H4 (cell line): ENCODE measurements at places on chromosomes 4 and X.

DNA sequence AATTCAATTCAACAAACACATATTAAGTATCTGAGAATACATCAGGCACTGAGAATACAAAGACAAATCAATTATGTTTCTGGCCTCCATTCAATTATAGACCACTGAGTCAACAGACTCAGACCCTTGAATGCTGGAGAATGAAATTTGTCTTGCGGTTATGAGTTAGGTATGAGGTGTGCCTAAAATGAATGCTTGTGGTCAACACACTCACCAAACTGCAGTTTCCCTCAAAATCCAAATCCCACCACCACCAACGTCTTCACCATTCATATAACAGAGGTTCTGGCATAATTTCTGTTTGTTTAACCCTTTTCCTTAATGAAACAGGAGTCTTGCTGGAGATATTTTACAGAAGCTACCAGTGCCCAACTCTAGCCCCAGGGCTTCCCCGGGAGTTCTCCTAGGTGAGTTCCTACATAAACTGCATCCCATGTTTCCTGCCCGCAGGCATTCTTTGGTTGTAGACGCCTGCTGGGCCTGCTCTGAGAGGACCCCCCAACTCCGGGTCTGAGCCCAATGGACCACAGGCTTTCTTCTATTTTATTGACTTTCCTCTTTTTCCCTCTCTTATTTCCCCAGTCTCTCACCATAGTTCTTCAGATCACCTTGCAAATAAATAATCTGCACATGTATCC, 119.2 kb downstream of the DDX53 start:
- no peak for DNase-seq

GRCh38 chr4:168529257-168529656, 32.4 kb downstream of the PALLD start:
- no peak for DNase-seq

DNA sequence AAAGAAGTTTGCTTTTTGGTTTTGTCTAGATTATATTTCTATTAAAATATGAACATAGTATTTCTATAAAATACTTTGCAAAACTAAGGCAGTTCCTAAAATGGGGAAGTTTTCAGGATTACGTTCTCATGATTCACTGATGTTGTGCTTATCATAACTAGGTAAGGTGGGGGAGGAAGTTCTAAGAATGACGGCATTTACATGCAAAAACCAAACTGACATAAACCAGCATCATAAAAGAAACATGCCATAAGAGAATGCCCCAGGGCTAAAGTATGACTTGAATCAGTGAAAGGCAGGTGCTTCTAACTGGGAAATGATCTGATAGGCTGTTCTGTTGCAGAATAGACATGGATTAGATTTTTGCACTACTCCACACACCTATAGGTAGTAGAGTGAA, 204.7 kb upstream of the JADE1 start:
- DNase-seq: no peak

DNA sequence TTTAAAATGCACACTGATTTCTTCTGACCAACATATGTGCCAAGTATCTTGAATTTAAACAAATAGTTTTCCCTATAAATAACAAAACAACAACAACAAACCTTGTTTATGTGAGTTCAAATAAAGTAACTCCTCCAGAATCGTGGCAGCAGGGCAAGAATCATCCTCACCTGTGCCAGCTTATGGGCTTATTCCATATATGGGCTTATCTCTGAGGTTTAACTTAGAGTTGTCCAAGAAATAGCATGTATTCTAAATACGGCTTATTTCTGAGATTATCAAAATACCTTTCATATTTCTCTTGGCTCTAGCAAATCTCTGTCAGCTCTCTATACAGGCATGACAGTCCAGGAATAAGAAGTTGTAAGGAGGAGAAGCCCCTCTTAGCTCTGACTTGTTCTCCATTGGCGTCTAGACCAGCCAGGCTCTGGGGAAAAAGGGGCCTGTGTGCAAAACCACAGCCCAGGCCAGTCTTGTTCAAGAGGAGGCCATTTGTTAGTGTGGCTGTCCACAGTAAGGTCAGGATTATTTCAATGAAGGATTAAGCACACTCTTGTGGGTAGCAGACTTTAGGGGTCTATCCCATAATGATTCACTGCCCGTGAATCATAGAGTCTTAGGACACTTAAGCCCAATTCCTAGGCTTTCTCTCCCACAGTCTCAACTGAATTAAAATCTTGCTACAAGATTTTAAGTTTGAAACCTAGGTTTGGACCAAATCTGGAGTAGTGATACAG, 63.2 kb downstream of the FRAS1 start:
- DNase-seq: no peak

DNA sequence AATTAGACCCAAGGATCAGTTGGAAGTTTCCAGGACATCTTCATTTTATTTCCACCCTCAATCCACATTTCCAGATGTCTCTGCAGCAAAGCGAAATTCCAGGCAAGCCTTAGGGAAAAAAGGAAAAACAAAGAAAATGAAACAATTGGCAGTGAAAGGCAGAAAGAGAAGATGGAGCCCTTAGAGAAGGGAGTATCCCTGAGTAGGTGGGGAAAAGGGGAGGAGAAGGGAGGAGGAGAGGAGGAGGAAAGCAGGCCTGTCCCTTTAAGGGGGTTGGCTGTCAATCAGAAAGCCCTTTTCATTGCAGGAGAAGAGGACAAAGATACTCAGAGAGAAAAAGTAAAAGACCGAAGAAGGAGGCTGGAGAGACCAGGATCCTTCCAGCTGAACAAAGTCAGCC, at the start of gene PLP1:
Gene PLP1, plus strand, starts transcription at position 295 of the 400 bp plus-strand sequence. CDS start 156 bp downstream, outside the sequence.
- DNase-seq: no peak

DNA sequence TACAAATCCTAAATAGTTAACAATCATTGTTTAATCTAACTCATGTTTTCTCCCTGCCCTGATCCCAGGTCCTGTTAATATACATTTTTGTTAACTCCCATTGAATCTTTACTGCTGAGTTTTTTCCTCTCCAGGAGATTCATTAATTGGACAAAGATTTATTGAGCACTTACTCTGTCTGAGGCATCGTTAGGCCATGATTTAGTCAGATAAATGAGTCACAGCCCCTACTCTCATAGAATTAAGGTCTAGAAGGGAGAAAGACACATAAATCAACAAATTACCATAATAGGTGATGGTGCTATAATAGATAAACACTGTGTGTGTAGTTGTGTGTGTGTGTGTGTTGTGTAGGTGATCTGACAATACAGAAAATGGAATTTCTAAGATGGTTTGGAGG, 112.5 kb downstream of the MAPK10 start:
- DNase-seq: no peak

DNA sequence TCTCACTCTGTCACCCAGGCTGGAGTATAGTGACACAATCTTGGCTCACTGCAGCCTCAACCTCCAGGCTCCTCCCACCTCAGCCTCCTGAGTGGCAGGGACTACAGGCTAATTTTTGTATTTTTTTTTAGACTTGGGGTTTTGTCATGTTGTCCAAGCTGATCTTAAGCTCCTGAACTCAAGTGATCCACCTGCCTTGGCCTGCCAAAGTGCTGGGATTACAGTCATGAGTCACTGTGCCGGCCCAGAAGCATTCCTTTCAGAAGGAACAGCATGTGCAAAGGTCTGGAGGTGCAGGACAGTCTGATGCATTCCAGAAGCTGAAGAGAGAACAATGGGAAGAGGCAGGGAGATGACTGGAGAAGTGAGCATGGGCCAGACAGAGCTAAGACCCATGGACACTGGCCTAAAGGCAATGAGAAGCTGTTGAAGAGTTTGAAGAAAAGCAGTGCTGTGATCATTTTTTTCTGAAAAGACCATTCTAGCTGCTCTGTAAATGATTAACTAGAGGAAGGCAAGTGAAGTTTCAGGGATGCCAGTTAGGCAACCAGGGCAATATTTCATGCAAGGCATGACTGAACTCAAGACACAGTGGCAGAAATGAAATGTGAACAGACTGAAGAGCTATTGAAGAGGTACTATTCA, 43.2 kb downstream of the MANBA start:
- DNase-seq: no peak

GRCh38 chr4:68141852-68142251, 12.2 kb upstream of the TMPRSS11F start:
- DNase-seq: no peak

GRCh38 chr4:8391972-8392371, 48.6 kb downstream of the ACOX3 start:
- no peak for DNase-seq

DNA sequence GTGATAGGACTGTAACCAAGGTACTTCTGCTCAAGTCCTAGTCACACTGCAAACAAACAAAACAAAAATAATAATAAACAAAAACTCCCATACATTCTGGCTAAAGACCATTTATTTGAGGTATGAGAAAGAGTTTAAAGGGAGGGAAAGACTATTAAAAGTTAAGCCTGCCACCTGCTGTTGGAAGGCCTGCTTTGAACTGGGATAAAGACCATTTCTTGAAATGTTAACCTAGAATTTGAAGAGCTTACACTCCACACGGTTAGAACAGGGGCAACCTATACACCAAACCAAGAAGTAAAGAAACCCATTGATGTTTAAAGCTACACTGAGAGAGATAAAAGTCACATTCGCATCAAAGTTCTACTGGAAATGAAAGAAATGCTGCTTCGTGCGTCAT, 548.7 kb upstream of the DIPK2B start:
- DNase-seq: peak; percentile 28

DNA sequence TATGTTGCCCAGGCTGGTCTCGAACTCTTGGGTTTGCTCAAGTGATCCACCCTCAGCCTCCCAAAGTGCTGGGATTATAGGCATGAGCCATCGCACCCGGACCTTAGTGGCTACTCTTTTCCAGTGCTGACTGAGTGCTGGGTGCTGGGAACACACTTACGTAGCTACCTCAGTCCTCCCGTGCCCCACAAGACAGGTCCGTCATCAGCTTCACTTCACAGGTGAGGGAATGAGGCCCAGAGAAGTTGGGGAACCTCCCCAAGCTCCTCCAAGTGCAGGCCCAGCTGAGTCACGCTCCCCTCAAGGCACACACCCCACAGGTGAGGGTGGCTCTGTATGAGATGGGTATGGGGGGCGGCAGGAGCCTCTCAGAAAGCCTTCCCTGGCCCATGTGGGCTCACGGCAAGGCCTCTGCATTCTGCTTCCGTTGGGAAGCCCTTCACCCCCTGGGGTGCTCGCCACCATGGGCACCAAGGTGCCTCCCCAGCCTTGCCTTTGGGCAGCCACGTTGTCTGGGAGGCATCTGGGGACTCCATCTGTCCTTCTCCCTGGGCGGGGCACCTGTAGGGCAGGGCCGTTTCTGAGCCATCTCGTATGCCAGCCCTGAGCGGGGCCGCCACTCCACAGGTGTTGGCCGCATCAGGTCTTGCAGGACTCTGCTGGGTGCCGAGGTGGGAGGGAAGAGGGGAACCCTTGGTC, 28.4 kb downstream of the NSG1 start:
- no peak for DNase-seq

GRCh38 chr4:171715973-171716372, 97.2 kb upstream of the GALNTL6 start:
- no peak for DNase-seq

DNA sequence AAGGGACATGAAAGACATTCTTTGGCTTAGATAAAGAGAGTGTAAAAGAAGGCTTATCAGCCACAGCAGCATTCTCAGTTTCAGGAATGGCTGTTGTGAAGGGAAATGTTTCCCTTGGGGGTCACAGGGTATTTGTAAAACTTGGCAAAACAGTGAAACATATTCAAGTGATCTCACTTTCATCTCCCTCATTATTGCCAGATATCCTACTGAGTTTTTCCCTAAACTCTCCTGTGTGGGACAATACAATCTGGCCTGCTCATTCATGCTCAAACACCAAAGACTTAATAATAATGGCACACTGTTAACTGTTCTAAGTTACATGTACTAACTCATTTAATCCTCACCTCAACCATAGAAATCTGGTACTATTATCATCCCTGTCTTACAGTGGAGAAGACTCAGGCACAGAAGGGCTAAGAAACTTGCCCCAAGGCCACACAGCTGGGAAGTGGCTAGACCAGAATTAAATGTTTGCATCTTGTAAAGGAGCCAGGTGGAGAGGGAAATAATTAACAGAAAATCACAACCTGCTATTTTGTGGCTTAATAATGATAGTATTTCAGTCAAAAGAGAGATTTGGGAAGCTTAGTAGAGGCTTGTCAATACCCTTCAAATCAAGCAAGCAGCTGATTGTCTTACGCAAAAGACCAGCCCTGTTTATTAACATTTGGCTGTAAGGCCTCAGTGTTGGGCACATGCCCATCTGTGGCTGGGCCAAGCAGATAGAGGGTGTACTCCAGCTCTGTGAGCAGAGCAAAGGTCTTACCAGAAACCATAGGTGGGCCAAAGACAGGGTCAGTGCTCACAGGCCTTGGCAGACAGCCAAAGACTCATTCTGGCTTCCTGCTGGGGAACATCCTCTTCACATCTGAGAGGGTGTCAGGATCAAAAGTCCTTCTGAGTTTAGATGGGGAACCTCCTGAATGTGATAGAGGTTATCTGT, 17.3 kb downstream of the SMPX start:
- no peak for DNase-seq

DNA sequence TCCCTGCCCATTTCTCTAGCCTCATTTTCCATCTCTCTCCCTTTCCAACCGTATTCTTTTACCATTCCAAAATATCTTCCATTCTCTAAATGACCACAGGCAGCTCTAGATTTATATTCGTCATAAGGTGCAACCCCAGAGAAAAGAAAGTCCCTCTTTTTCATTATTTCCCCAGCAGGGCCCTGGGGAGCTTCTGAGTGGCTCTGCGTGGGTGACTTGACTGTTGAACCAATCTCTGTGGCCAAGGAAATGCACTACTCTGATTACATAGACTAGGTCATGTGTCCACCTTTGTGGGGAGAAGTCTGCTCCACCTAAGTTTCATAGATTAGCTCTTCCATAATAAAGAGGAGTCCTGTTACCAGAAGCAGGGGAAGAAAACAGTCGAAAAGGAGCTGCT, 51.4 kb downstream of the ATOH1 start:
- DNase-seq: no peak
